ENCODE measurements at places on chromosomes 6 and 20.
A peak's percentile ranks its signal among the peaks of the same experiment; 100 is the strongest.

DNA sequence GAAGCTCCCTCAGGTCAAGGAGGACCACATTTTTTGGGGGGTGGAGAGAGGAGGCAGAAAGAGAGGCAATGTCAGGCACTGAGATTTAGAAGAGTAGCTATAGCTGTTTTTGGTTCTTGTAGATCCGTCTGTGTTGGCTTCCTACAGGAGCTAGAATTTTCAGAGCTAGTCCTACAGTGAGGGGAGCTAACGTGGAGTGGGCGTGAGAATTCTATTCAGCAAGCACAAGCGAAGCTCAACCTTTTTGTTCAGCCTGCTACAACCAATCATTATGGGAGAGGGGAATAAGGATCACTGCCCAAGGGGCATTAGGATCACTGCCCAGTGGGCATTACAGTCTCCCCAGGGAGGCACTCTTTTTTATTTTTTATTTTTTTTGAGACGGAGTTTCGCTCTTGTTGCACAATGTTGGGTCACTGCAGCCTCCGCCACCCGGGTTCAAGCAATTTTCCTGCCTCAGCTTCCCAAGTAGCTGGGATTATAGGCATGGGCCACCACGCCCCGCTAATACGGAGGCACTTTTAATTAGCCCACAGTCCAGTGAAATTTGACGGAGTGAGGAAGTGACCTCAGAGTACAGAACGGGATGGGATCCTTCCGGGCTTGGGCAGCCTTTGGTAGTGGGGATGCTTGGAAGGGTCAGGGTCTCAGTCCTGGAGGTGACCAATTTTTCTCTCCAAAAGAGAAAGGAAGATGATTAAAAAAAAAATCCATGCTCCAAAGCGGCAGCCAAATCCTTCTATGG, 1.1 kb upstream of the PANK2 start:
- no peak for DNase-seq

- no peak for DNase-seq
Measured at GRCh38 chr6:155894262-155894661, 438.6 kb upstream of the NOX3 start.

DNA sequence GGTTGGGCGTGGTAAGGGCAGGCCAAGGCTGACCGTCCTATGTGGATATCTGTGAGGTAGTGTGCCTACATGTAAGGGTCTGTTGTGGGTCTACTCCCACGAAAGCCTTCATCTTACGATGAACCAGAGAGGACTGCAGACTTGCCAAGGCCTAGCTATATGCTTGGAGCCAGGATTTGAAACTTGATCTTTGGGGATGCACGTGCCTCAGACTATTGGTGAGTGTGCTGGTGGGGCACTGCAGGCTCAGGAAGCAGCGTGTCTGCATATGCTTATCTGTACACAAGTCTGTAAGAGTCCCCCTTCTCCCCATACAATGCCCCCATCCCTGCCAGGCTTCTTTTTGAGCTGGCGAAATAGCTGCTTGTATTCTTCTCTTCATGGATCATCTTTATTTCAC, 17.9 kb downstream of the PLCG1 start:
- no peak for DNase-seq

DNA sequence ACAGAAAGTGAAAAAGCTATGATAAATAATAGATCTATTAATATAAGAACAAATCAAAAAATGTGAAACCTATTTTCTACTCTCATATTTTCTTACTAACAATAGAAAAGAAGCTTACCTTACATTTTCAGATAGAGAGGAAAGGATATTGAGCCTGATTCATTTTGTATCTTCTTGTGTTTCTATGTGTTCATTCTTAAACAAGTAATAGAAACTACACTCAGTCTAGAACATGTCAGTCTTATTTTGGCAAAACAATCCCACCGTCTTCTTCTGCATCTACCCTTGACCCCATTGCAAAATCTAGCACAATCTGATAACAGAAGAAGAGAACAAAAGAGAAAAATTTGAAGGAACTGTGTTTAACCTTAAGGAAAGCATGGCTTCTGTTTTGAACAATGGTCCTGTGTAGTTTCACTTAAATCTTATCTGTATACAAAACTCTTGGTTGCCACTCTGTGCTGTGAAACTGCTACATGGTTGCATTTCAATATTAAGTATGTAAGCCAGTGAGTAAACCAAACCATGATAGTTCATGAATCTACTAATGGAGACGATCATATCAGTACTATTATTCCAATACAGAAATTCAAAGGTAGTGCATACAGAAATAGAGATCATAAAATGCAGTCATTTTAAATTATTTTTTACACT, 69.5 kb upstream of the LGSN start:
- no peak for DNase-seq

GRCh38 chr6:46320505-46320904, 149.7 kb upstream of the ENPP5 start:
- no peak for DNase-seq

- DNase-seq, result no peak
Measured at GRCh38 chr6:113630738-113631535, 226.2 kb upstream of the MARCKS start.

GRCh38 chr6:20927130-20927860, 393.0 kb downstream of the CDKAL1 start:
- DNase-seq, result no peak

- DNase-seq, result no peak
Measured at GRCh38 chr6:25675167-25675566, 23.2 kb downstream of the SCGN start.

GRCh38 chr6:72956272-72956671, 269.0 kb downstream of the KHDC1L start:
- DNase-seq, result no peak

- DNase-seq, result no peak
Measured at GRCh38 chr6:108888745-108889144, 40.5 kb downstream of the ARMC2 start.

- DNase-seq, result peak; percentile 55
Measured at GRCh38 chr20:57653546-57653900, 33.3 kb upstream of the ZBP1 start.

GRCh38 chr6:44789806-44790205, 402.3 kb downstream of the CDC5L start:
- no peak for DNase-seq

GRCh38 chr6:1758076-1758679, 148.5 kb downstream of the FOXC1 start:
- DNase-seq, result no peak

DNA sequence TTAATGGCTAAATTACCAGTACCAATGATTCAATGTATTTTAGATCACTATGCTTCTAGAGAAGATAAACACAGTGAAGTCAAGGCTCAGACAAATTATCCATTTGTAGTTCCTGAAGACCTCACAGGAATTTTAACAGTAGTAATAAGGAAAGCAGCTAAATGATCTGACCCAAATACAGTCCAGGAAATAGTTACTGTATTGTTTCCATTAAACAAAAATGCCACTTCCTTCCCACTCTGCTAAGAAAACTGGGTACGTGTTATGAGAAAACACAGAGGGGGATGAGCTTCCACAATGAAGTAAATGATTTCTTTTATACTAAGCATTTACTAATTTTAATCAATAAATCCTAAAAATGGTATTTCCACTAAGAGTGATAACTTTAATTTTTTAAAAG, 127.9 kb downstream of the CDK19 start:
- no peak for DNase-seq

- no peak for DNase-seq
Measured at GRCh38 chr6:47207261-47207660, 102.4 kb downstream of the TNFRSF21 start.

DNA sequence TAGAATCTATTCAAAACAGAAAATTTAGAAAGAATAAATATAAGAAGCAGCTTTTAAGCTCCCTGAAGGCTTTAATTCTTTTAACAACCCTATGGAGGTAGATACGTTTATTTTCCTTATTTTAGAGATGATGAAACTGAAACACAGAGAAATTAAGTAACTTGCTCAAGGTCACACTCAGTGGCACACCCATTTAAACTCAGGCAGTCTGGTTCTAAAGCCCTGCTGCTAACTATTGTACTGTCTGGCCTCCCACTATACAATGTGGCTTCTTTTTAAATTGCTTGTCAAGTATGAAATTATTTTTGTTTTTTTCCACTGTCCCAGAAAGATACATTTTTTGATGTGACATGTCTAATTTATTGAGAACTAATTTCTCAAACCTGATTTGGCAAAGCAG, 55.7 kb downstream of the FAM217A start:
- DNase-seq, result no peak

GRCh38 chr20:19588732-19589131, 169.3 kb upstream of the RIN2 start:
- no peak for DNase-seq

GRCh38 chr6:163095401-163095800, 319.1 kb upstream of the QKI start:
- DNase-seq, result no peak

GRCh38 chr6:90436403-90436802, 139.8 kb upstream of the BACH2 start:
- DNase-seq, result no peak
